ENCODE measurements at places on chromosomes 12 and 14.

DNA sequence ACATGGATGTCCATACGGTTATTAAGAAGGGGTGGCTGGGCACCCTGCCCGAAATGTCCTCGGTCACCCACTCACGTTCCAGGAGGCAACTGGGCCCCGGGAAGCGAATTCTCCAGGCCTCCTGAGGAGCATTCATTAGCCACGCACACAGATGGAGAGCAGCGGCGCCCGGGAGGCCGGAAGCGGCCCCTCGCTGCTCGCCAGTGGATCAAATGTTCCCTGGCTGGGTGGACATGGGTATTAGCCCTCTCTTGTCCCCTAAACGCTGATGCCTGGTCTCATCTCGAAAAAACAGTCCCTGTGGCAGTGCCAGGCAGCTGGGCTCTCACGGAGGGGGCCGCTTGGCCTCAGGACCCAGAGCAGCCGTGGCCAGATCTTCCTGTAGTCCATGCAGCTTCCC lies 59.0 kb upstream of the DLK1 start:
- no peak for ATAC-seq

DNA sequence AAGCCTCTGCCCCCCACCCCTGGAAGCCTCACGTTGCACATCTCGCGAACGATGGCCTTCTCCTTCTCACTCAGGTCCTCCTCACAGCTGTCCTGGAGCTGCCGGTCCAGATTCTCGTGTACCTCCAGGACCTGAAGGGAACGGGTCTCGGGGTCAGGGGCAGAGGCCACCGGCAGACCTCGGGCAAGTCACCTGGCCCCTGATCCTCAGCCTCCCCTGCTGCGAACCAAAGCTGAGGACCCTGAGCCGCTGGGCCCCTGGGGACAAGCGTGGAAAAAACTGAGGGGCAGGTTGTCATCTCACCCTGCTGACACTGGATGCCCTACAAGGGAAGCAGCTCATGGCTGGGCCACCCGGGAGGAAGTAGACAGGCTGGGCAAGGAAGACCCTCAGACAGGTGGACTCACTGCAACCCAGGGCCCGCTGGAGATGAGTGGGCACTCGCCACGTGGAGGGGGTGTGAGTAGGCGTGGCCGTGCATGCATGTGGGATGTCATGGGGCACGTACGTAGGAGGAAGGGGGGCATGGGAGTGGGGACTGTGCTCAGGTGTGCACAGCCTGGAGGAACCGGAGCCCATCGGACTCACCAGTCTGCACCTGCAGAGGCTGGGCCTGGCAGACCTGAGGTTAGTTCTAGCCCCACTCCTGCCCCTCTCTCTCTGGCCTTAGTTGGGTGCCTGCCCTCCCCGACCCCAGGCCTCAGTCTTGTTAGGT lies 35.1 kb downstream of the CCNK start:
- no peak for ATAC-seq

- ATAC-seq = no peak
Measured at GRCh38 chr14:88630565-88630964, 67.7 kb downstream of the ZC3H14 start.

- no peak for ATAC-seq
Measured at GRCh38 chr12:57834086-57834876, 12.2 kb downstream of the CTDSP2 start.

DNA sequence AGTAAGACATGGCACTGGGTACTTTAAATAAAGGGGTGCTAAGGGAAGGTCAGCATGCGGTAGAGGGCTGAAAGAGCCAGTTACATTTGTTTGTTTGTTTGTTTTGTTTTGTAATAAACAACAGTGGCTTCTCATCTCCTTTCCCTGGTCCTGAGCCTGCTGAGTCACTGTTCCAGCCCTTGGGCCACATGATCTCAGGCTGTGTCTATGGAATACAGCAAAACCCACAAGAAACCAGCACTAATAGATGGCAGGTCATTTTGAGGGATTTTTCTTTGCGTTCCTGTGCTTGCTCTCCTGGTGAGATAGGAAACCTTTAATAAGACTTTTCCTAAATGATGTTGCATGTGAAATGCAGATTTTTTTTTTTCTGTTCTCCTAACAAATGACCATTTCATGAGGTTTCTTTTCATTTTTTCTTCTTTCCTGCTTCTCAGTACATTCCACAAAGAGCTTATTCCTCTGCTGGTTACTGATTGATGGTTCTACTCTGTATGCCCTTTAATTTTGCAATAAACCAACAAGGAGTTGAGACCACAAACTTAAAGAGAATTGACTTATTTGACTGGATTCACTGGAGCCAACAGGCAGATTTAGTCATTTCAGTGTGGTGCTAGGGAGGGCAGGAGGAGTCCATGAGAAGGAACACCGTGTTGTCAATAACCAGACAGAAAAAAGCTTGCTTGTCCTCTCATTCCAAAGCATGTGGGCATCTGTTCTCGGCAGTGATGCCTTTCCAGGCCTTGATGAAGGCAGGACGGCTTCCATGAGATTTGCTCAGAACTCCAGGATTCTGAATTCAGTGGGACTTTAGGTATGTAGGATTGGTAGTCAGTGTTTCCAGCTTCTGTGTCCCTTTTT lies 459.2 kb downstream of the RAD51B start:
- no peak for ATAC-seq

- ATAC-seq = peak; percentile 22
Measured at GRCh38 chr12:132236930-132237771, 92.2 kb downstream of the GALNT9 start.

GRCh38 chr14:89477391-89477790 lies 60.4 kb upstream of the FOXN3 start:
- no peak for ATAC-seq

GRCh38 chr14:100696590-100696989 lies 30.1 kb upstream of the DLK1 start:
- no peak for ATAC-seq

DNA sequence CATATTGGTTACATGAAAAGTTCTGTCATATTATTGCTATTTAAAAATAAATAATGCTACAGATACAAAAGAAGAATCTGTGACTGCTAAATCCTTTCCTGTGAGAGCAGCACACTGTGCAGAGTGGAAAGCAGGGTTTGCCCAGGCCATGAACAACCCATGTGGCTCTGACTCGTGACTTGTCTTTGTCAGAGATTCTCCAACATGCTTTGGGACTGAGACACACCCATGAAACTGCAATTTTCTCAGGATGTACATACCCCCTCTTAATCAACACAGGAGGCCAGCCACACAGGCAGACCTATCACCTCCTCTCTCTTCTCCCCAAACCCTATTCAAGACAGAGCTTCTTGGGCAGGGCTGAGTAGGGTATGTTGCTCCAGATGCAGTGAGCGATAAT lies 96.8 kb upstream of the NTF3 start:
- no peak for ATAC-seq
